ENCODE measurements at places on chromosomes 6 and 20.

DNA sequence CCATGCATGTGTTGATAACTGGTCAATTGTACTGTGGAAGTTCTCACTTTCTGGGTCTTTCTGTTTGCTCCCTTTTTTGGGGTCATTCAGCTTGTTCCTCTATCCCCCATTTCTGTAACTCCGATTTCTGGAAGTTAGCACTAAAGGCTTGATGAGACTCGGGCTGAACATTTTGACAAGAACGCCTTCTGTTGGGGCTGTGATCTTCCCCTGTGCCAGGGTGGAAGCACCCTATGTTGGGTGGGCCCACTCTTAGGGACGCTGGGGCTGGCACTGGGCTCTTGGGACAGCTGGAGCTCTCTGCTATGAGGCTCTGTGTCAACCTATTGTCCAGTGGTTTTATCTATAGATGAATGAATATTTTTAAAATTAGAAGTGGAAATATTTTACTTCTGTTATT, 60.1 kb upstream of the FRMD1 start:
- no peak for DNase-seq

- no peak for DNase-seq
Observed at GRCh38 chr20:56324806-56325205, 34.0 kb upstream of the FAM210B start.

GRCh38 chr20:47392015-47392720, 35.7 kb upstream of the ZMYND8 start:
- peak; percentile 75 for DNase-seq

DNA sequence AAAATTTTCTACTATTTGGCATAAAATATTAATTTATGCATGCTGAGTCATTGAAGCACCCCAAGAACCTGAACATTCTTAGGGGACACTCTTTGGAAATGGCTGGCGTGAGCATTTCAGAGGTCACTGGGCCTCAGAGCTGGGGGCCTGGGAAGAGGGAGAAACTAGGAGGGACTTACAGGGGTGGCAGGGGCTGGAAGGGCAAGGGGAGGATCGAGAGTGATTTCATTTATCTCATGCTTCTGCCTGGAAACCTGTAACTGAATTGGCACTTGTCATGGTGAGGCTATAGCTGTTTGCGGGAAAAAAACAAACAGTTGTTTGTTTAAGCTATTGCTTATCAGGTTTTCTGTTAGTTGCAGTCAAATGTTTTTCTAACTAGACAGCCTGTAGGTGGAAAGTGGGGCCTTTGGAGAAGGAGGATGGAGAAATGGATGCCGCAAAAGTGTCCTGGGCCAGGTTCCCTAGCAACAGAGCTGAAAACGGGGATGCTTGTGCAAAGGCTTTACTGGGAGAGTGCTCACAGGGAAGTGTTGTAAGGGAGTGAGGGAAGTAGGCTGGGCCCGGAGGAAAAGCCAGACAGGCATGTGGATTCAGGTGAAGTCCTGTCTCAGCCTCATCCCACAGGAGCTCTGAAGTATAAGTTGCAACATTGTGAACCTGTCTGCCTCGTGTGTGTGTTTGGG, 36.4 kb upstream of the KAT14 start:
- no peak for DNase-seq

DNA sequence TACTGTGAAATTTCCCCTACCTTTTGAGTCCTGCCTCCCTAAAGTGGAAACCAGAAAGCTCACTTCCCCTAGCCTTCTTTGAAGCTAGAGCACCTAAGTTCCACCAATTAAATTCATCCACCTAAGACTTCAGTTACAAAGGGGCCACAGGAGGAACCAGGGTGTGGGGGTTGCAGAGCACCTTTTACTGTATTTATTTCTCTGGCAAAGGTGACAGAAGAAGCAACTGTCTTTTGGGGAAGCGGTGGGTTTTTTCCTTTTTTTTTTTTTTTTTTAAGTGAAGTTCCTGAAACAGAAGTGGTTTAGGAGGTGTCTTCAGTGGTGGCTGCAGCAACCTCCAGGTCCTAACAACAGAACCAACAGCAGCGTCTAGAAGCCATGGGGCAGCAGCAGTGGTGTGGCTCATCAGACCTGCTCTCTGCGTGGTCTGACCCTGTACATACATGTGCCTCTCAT, 13.1 kb downstream of the PSMB9 start:
- peak; percentile 53 for DNase-seq

DNA sequence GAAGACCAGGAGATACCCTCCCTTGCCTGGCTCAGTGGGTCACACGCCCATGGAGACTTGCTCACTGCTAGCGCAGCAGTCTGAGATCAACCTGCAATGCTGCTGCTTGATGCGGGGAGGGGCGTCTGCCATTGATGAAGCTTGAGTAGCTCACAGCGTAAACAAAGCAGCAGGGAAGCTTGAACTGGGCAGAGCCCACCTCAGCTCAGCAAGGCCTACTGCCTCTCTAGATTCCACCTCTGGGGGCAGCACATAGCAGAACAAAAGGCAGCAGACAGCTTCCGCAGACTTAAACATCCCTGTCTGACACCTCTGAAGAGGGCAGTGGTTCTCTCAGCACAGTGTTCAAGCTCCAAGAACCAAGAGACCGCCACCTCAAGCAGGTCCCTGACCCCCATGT, 271.3 kb downstream of the ESR1 start:
- no peak for DNase-seq

GRCh38 chr20:50874111-50874757, 57.0 kb downstream of the ADNP start:
- no peak for DNase-seq

DNA sequence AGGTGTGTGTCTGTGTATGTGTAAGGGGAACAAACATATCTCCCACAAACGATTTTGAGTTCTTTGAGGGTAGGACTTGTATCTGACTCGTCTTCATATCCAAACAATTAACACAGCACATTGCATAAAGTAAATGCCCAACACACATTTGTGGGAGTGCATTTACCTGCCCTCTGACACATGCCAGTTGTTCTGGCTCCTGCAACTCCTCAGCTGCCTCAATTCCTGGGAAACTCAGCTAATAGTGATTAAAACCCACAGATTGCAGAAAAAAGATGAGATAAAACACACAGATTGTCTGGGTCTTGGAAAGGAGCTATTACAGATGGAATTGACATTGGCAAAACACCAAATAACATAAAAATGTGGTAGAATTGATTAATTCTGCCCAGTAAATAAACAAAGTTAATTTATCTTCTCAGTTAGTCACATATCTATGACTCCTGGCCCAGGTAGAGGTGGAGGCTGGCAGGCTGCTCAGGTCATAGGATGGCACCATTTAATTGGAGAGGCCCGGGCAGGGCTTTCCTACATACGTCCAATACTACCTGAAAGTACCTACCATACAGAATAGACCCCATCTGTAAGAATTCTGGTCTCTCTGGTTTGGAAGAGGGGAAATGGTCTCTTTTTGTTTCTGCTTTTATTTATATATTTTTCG, 71.5 kb upstream of the IFNGR1 start:
- DNase-seq, result no peak

GRCh38 chr6:13660273-13660672, 45.1 kb downstream of the NOL7 start:
- DNase-seq, result no peak

- DNase-seq, result no peak
Observed at GRCh38 chr6:118804091-118804490, 89.9 kb upstream of the ASF1A start.

DNA sequence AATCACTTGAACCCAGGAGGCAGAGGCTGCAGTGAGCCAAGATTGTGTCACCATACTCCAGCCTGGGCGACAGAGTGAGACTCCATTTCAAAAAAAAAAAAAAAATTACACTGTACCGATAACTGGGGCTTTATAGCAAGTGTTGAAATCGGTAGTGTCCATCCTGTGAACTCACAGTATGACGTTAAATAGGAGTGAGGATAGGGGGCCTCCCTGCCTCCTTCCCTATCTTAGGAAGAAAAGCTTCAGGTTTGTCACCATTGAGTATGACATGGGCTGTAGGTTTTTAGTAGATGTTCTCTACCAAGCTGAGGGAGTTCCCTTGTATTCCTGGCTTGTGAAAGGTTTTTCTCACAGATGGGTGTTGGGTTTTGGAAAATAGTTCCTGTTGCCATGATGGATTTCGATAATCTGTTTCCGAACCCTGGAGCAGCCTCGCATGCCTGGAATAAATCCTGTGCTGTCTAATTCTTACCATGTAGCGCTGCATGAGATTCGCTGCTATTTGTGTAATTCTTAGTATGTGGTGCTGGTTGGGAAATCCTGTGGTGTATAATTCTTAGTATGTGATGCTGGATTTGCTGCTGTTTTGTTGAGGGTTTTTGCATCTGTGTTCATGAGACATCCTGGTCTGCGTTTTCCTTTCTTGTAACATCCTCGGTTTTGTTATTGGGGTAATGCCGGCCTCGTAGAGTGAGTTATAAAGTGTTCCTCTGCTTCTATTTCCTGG, 23.6 kb downstream of the NTSR1 start:
- DNase-seq, result no peak

DNA sequence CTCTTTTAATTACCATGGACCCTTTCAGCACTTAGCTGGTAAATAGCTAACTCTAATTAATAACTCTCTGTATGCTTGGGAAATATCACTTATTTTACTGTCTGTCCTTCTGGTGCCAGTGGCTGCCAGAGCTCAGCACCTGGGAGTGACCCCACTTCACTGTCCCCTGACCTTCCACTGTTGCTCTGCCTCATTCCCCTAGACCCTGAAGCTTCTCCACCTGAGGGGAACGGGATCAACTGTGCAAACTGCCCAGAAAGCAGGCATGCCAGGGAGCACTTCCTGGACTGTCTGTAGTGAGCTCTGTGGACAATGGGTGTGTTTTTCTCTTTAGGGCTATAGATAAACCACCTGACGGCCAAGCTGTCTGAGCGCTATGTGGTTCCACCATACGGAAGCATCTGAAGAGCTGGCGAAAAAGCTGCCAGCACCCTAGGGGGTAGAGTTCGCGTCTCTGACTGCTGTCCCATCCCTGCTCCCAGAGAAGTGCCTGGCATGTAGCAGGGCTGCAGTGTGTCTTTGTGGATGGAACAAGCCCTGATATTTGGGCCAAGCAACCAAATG, 106.3 kb upstream of the FOXA2 start:
- no peak for DNase-seq

- no peak for DNase-seq
Observed at GRCh38 chr6:106910999-106911949, 63.3 kb downstream of the CD24 start.

DNA sequence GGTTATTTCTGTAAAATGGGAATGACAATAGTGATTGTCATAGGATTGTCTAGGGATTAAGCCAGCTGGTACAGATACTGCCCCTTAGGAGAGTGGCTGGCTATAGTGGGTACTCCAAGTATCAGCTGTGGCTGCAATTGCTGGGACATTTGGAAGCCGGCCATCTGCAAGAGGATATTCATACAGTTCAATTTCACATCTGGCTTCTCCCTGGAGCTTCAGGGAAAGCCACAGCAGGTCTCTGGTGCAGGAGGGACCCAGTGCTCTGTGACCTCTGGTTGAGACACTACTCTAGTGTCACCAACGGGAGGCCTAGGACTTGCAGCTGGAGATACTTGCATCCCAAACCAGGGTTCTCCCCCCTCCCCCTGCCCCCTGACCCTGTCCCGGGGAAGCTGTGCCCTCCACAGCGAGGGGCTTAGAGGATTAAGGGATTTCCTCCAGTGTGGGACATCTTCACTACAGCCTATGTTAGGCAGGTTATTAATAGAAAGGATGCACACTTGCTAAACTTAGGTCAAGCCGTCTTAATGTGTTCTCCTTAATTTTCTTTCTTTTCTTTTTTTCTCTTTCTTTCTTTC, 2.7 kb downstream of the SLC2A10 start:
- no peak for DNase-seq

All from germinal center (tissue), 1 donor.